ENCODE measurements at places on chromosomes 7 and 10.

DNA sequence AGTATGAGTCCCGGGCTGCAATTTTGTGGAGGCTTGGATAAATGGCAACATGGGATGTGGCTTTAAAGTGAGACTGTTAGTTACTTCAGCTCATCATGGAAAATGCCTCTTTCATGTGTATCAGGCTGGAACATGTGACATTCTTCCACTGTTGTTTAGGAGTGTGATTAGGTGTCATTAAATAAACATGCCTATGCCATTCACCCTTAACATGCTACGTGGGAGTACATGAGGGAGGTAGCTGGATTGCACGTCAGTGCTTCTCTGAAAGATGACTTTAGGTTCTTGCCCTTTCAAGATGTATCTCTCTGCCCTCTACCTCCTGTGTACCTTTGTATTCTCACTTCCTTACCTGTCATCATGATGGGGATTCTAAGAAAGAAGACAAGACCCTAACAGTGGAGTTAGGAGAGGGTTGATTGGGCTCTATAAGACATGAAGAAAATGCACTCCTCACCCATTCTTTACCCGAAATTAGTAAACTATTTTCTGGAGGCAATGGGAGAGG is 8.9 kb downstream of the AKR1E2 start:
- DNase-seq: peak; percentile 59

DNA sequence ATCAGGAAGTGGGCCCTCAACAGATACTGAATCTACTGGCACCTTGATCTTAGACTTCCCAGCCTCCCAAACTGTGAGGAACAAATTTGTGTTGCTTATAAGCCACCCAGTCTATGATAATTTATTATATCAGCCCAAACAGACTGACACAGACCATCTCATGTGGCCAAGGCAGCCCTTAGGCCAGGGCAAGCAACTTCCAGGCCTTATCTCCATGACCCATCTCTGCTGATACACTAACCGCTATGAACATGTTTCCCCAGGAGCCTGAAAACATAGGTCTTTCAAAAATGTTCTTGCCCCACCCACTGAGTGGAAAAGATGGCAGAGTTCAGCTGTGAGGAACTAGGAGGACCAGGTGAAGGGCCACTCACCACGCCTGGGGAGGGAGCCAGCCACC is 3.2 kb upstream of the BLOC1S2 start:
- DNase-seq: no peak

GRCh38 chr10:44591911-44592310 is 207.0 kb upstream of the CXCL12 start:
- no peak for DNase-seq

GRCh38 chr10:129839285-129840195 is 124.5 kb downstream of the EBF3 start:
- DNase-seq: no peak

DNA sequence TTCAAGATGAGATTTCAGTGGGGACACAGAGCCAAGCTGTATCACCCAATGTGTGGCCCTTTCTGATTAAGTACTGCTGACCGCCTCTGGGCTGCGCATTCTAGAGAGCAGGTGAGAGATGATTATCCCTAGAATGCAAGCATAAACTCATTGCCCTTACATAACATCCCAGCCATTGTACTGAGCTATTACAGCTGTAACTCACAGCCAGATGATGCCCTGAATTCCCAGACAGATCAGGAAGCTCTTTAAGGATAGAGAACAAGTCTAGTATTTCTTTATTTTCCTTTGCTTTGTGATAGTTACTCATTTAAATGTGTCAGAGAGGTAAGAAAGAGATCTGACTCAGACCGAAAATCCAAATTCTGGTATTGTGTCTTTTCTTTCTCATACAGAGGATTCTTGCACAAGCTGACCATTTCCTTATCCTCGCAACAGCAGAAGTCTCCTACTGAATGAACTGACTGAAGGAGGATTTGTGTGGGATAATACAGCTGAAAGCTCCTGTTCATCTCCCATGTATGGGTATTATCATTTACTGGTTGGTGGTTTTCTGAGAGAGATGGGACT is 58.4 kb downstream of the ZNF22 start:
- peak; percentile 37 for DNase-seq

DNA sequence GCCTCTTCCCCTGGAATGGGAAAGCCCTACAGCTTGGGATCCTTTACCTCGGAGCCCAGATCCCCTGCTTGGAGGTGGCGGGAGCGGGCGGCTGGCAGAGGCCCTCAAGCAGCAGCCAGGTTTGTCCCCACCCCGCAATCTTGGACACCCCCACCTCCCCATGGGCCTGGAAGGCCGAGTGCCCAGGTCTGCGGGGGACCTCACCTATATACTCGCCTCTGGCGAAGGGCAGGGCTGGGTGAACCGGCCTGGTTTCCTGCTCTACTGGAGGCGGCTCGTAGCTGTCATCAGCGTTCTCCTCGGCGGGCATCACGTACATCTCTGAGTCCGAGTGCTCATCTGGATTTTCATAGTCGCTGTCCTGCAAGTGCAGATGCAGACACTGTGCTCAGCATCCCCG is 44.2 kb downstream of the BLNK start:
- no peak for DNase-seq

- DNase-seq: no peak
Measured at GRCh38 chr10:123269675-123270074, 115.5 kb downstream of the BUB3 start.

DNA sequence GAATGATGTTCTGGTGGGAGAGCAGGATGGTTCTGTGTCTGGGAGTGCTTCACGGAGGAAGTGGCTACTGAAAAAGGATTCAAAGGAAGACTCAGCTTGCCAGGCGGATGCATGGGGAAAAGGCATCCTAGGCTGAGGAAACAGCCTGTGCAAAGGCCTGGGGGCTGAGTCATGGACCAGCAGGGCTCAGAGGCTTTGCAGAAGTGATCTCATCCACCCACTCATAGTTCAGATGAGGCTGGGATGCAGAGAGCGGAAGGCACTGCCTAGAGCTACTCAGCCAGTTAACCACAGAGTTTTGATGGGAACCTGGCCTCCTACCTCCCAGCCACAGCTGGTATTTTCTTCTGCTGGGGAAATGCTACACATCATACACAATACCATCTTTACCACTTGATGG is 15.8 kb upstream of the ADAMTS14 start:
- peak; percentile 98 for DNase-seq

DNA sequence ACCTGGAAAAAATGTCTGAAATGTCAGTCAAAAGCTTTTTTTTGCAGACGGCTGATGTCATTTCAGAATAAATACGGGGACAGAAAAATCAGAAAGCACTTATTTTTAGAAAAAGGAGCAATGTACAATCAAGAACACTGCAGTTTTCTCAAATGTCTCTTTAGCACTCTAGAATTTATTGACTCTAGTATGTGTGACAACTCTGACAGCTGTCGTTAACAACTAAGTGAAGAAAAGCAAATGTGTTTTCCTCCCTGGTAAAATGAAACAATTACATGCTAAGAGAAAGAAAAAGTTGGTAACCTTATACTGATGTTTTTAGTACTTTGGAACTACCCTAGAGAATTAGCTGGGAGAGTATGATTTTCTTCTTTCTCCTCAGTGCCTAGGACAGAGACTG is 497.4 kb downstream of the GRM8 start:
- DNase-seq: no peak

GRCh38 chr10:110268442-110268841 is 36.3 kb downstream of the SMNDC1 start:
- no peak for DNase-seq

DNA sequence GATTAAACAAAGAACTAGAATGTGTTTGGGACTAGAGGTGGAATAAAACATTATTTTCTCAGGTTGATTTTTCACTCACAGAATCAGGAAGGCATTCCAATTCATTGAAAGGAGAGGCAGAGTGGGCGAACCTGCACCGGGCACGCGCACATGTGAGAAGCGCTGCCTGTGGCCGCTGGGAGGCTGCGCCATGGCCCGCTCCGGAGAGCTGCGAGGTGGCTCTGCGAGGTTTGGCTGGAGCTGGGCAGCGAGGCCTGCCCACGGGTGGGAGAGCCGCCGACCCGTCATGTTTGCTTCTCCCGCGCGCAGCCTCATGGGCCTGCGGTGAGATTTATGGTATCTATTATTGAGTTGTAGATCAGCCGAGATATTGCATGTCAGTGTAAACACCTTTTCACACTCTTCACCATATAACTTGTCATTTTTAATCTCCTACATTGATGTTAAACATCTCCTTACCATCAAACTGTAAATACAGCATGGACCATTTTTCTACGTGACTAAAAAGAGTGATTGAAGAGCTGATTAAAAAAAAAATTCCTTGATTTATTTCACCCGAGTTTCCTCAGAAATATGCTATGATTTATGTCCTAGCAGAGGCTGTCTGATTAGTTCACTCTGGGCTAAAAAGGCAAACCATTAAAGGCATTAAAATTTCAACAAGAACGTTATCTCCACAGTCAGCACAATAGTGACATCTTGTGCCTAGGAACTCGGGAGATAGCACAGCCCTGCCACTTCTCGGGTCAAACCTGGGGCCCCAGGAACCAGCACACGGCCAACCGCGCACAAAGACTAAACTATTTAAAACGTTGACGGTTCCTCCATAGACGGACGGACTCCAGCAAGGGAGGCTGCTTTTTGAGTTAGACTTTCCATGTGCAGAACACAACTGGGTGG is 96.6 kb upstream of the RNF32 start:
- no peak for DNase-seq

GRCh38 chr10:132383101-132383500 is 13.9 kb upstream of the PWWP2B start:
- DNase-seq: no peak

DNA sequence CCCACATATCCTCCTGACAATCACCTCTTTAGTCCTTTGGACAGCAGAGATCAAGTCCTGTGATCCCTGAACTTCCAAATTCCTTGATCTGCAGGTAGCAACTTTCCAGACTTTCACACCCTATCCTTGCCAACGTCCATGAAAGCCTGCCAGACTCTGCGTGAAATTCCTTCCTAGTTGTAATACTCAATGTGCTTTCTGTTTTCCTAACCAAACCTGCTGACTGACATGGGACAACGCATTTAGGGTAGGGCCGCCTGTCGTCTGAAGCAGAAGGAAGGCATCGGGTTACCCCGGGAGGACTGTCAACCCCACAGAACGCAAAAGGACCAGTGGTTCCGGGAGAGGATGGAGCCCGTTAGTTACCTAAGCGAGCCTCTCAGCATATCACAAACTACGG is 23.9 kb downstream of the ITGA8 start:
- no peak for DNase-seq

GRCh38 chr10:70296406-70296899 is 12.6 kb upstream of the NPFFR1 start:
- DNase-seq: peak; percentile 77

- no peak for DNase-seq
Measured at GRCh38 chr7:156151078-156151477, 338.8 kb upstream of the SHH start.

DNA sequence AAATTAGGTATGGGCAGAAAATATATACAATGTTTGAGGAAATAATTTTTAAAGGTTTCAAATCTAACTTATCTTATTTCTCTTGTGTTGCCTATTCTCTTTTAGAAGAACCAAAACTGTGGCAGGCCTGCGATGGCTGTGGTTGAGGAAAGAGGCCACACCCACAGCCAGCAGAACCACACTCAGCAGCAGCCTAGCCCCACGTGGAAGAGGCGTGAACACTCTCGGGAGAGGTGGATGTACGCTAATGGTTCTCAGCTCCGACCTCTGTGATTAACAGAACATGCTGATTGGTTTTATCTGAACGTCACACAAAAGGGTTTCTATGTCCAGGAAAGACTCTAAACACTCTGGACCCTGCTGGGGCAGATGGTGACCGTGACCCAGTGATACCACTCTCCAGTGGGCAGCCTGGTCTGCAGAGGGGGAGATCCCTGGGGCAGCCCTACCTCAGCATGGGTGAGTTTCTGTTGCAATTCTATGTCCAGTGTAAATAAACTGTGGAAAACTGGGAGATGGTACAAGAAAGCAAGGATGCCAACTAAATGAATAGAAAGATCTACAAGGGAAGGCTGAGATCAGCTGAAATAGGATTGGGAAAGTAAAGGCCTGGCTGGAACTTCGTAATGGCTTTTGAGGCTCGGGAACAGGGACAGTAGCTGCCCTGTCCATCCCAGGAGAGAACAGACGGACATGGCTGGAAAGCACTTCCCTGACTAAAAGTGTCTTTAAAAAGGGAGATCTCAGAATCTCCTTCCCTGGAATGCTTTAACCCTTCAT is 26.6 kb downstream of the DIP2C start:
- DNase-seq: no peak

DNA sequence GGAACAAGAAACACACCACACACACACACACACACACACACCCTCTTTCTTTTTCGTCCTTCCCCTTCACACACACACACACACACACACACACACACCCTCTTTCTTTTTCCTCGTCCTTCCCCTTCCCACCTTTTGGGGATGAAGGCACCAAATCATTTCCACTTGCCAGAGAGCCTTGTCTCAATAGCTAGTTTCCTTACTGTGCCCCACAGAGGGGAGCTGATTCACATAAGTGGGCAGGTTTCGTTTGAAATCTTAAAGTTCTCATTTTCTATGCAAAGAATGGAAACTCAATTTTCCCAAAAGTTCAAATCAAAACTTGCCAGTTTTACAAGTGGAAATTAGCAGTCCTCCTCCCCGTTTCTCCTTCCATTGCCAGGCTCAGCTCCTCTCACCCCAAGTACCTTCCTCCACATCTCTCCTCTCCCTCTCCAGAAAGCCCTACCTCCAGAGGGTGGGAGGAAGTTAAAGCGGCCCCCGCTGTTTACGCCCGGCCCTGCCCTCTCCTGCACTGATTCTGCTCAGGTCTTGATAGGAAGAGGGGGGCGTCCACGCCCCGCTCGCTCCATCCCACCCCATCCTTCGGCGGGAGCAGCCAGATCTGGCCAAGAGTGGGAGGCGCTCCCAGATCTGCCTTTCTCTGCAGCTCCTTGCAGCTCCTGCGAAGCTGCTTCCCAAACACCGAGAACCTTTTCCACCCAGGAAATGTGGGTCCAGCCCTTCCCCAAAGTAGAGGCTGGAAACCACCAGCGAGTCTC is 1.3 kb downstream of the CTTNBP2 start:
- no peak for DNase-seq

DNA sequence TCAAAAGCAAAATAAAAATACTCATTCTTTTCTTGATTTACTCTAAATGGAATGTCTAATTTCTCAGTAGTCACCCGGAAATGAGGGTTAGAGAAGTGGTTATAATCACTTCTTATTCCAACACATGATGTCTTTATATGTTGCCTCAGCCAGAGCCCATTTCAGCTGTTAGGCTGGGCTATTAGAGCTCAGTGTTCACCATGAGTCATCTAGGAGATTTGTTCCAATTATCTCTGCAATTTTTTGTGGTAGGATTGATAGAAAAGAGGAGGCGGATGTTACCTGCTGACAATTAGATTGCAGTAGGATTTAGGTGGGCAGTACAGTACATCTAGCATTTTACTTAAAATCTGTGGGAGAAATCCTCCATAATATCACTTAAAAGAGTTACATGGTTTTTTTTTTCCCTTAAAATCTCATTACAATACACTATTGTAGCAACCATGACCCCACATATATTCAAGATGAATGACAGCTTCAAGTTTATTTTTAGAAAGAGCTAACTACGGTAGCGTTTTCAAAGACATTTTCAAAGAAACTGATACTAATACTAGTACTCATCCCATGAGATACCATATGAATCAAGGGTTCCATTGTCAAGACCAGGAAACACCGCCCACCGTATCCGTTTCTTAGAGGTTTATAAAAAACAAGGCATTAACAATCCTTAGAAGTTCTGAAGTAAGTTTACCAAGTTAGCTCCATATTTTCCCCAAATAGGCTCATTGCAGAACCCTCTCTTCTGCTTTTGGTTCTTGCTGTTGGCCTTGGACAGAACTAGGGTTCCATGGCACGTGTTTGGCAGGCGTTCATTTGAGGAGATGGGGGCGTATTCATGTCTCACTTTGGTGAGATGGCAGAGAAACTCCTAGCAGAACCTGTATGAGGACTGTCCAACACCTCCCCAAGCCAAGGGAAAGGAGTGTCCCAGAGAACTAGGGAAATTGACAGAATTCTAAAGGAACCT is 10.4 kb downstream of the CPA2 start:
- DNase-seq: peak; percentile 38
